D721Med (cell line): ENCODE measurements at places on chromosomes 5 and 9.
A peak's percentile ranks its signal among the peaks of the same experiment; 100 is the strongest.

GRCh38 chr5:153813901-153814300 is 224.8 kb downstream of the FAM114A2 start:
- no peak for DNase-seq

- no peak for DNase-seq
These were observed 62.8 kb upstream of the LMX1B start for GRCh38 chr9:126550891-126551351.

- no peak for DNase-seq
These were observed 12.9 kb downstream of the GLDC start for GRCh38 chr9:6632516-6633183.

DNA sequence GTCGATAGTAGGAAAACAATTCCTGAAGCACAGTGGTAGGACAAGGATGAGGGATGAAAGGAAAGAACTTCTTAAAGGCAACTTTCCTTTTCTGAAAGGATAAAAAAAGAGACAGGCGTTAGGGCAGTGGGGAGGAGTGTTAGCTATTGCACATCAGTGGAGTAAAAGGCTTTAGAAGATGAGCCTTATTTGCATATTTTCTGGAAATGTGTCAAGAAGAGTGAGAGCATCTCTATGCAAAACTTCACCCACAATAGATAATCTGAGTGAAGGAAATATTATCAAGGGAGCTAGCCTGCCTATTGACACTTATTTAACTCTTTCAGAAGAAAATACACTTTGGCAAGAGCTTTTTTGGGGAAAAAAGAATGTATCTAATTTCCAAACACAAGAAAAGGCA is 151.6 kb downstream of the MACIR start:
- no peak for DNase-seq

DNA sequence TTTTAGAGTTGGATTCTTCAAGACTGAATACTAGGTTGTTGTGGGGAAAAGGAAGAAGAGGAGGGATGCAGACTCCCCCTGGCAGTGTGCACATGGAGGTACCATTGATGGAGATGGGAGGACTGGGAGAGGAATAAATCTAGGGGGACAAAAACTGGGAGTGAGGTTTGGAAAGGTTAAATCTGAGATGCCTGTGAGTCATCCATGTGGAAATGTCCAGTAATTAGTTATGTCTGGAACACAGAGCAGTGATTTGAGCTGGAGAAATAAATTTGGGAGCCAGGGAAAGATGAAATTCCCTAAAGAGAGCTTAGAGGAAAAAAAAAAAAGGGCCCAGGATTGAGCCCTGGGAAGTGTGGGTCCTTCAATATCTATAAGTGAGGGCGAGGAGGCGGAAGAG is 8.0 kb upstream of the CCIN start:
- no peak for DNase-seq

DNA sequence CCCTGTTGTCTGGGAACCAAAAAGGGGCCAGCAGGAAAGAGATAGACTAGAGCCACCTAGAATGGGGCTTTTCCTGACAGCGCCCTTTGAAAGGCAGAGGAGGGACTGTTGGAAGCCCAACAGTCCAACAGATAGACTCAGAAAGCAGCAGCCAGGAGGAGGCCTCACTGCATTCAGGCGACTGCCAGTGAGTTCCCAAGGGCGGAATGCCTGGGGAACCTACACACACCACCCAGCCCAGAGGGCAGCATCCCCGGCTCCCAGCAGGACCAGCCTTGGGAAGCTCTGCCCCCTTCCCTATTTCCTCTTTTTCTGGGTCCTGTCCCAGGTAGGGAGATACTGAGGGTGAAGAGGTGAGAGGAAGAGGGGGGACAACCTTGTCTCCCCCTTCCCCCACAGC is 192.4 kb upstream of the KLF4 start:
- DNase-seq: no peak

GRCh38 chr5:163604013-163604412 is 98.6 kb downstream of the MAT2B start:
- no peak for DNase-seq

- no peak for DNase-seq
These were observed 538 bp upstream of the ARHGEF28 start for GRCh38 chr5:73625372-73625943.

- DNase-seq: no peak
These were observed 458.0 kb downstream of the DMAC1 start for GRCh38 chr9:7341571-7341970.

GRCh38 chr9:91445135-91445534 is 21.5 kb upstream of the NFIL3 start:
- no peak for DNase-seq

- no peak for DNase-seq
These were observed 77.5 kb downstream of the CEMIP2 start for GRCh38 chr9:71690689-71691435.

- DNase-seq: no peak
These were observed 298.7 kb upstream of the RGMB start for GRCh38 chr5:98474782-98475181.

- DNase-seq: no peak
These were observed 34.0 kb downstream of the CCNJL start for GRCh38 chr5:160278343-160278742.

- DNase-seq: no peak
These were observed 144.3 kb downstream of the CDH12 start for GRCh38 chr5:22708770-22709328.

GRCh38 chr5:132102101-132102701 is 28.6 kb downstream of the CSF2 start:
- no peak for DNase-seq

DNA sequence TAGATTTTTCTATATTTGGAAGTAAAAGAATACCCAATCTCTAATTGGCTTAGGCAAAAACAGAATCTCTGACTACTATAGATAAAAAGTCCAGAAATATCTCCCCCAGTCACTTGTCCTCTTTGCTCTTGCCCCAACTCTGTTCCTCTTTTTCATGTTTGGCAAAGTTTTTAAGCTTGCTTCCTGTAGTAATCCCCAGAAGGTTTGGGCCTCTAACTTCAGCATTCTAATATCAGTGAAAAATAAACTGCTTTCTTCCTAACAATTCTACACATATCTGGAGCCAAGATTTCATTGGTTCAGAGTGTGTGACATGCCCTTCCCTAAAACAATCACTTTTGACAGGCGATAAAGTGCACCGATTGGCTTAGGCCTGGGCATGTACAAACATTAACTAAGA is 1680.3 kb downstream of the MAT2B start:
- no peak for DNase-seq

GRCh38 chr5:38809388-38810359 is 36.1 kb upstream of the OSMR start:
- DNase-seq: peak; percentile 58

- no peak for DNase-seq
These were observed 122.9 kb downstream of the EMB start for GRCh38 chr5:50318220-50318619.

DNA sequence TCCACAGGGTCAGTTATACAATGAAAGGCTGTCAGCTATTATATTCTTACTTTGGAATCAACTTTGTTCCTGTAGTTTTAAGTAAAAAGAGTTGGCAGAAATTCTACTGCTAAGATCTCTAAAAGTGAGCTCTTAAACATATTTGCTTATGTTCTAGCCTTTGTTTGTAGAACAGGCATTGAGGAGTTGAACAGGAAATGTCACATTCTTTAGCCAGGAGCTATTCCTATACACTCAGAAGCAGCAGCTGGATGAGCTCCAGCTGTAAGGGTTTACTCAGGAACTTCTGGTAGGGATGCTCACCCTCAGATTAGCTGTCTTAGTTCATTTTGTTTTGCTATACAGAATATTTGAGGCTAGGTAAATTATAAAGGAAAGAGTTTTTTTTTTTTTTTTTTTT is 22.4 kb upstream of the SPINK14 start:
- no peak for DNase-seq

- no peak for DNase-seq
These were observed 777 bp downstream of the ENDOG start for GRCh38 chr9:128818839-128819715.

DNA sequence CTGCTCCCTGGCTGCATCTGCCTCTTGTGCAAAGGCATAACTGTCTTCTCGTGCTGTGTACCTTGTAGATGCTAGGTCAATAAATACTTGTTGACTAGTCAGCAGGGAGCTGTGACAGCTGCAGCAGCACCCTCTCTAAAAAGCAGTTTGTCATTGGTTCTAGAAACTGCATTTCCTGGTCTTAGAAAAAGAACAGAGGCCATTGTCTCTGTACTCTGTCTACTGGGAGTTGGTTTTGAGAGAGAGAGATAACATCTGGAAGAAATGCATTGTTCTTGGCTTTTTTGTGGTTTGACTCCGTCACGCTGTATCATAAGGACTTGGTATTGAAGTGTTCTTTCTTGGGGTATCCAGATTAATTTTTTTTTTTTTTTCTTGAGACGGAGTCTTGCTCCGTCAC is 32.3 kb downstream of the SH3GLB2 start:
- no peak for DNase-seq

DNA sequence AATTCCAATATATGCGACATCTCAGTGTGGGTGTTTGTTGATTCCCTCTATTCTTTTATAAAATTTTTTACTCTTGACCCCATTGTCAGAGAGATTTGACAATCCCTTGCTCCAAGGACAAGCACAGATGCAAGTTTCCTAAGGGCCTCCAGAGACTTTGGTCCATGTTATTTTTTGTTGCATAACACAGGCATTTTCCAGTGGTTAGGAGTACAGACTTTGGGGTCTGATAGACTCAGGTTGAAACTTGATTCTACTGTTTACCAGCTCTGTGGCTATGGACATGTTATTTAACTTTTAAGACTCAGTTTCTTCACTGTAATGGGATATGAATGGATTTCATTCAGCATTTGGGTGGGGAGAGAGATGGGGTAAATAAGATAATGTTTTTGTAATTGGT is 361.3 kb downstream of the ENC1 start:
- DNase-seq: no peak

- DNase-seq: no peak
These were observed 355.9 kb downstream of the PRELID2 start for GRCh38 chr5:145479271-145479670.

DNA sequence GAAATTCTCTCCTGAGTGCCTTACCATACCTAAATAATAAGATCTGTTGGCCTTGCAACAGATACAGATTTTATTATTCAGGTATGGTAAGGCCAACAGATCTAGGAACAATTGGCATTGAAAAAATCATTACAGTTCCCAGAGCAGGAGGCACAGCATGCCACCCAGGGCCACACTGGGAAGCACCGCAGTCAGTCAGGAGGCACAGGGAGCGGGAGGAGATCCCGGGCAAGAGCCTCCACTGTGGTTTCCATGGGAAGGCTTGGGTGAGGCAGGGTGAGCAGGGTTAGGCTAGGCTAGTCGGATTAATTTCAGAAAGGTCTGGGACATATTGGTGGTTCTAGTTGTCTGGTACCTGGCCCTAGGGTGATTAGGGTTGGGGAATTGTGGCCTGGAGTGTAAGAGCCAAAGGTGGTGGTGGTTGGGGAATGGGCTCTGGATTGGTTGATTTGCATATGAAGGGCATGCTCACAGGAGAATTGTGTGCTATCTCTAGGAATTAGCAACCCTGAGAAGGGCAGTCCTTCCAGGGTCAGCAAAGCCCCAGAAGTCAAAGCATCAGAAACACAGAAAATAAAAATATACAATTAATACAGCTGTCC is 111.4 kb downstream of the PDE8B start:
- no peak for DNase-seq

GRCh38 chr5:67896311-67896929 is 319.1 kb upstream of the PIK3R1 start:
- DNase-seq: no peak

- DNase-seq: no peak
These were observed 178.7 kb downstream of the PLK2 start for GRCh38 chr5:58281189-58281588.

DNA sequence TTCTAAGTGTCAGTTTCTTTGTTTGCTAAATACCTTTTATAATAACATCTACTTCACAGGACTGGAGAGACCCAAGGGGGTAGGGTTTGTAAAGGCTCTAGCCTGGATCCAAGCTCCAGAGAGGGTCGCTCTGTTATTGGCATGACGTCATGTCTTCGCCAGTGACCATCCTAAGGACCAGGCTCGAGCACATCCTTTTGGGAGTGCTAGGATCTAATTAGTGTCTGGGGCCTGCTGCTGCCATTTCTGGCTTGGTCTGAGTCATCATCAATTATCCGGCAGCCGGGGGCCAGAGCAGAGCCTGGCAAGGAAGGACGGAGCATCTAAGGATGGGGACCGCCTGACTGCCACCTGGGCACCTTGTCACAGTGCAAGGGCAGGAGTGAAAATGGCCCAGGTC is 153.0 kb downstream of the NSG2 start:
- DNase-seq: no peak

GRCh38 chr9:110330484-110331105 is 7.1 kb downstream of the TXNDC8 start:
- DNase-seq: no peak
